ENCODE measurements at places on chromosomes 1 and 21.

GRCh38 chr1:9452516-9453140 is 86.6 kb upstream of the SLC25A33 start:
- no peak for DNase-seq

DNA sequence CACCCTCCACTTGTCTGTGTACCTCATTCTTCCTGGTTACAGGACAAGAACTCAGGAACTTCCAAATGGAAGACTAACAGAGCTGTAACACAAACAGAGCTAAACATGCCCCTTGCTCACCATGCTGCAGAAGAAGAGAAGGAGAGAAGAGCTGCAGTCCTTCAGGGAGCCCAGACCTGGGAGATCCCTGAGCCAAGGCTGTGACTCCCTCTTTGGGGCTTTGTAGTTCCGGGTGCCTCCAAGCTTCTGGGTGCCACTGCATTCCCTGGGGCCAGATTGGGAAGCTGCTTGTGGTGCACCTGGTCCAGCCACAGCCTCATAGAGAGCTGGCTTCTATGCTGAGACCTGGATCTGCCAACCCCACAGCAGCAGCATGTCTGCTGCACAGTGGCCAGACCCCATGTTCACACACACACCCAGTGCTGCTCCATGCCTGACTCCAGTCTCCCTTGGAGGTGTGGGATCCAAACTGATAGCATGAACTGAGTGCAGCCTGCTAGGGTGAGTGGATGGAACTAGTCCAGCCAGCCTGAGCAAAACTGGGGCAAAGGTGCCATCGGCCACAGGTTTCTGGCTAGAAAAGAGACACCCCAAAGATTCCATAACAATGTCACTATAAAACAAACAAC is 263.0 kb upstream of the NRIP1 start:
- DNase-seq: no peak

- no peak for DNase-seq
Measured at GRCh38 chr1:20207546-20207945, 21.2 kb upstream of the PLA2G2C start.

DNA sequence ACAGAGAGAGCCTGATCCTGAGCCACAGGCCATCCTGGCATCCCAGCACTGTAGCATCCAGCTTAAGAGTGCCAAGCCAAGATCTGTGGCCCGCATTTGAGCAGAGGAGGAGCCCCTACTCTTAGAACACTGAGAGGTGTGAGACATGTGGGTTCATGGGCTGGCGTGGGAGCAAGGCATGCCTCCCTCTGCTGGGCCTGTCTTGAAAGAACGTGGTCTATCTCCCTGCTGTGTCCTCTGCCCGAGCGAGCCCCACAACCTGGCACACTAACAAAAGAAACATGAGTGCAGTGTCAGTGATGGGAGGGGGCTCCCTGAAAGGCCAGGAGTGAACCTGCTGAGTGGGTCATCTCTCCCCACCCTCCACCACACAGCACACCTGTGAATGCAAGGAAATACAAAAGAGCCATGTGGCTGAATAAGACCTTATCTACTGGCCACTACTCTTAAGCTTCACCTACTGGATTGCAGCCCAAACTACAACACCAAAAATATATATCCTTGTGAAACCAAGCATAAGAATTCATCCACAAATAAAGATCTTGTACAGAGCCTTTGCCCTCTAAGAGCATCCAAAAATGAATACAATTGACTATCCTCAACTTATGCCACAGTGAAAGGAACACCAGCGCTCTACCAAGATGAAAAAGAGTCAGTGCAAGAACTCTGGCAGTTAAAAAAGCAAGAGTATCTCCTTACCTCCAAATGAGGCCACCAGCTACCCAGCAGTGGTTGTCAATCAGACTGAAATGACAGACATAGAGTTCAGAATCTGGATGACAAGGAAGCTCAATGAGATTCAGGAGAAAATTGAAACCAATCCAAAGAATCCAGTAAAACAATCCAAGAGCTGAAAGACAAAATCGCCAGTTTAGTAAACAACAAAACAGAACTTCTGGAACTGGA is 259.4 kb upstream of the DAB1 start:
- no peak for DNase-seq

DNA sequence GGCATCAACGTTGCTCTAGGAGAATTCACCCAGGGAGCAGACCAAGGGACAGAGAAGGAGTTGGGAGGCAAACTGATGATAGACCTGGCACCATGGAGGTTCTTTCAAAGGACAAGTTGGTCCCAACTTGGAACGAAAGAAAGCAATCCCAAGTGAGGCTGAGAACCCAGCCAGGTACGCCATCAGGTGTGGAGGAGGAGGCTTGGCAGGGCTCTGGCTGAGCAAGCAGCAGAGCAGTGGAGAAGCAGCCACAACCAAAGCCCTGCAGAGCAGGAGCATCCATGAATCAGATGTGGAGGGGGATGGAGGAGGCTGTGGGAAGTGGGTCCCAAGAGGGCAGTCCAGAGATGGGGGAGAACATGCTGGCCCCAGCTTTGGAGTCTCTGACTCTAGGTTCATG is 36.3 kb upstream of the RBM15 start:
- no peak for DNase-seq

- no peak for DNase-seq
Measured at GRCh38 chr1:179714623-179715022, 28.5 kb upstream of the FAM163A start.

DNA sequence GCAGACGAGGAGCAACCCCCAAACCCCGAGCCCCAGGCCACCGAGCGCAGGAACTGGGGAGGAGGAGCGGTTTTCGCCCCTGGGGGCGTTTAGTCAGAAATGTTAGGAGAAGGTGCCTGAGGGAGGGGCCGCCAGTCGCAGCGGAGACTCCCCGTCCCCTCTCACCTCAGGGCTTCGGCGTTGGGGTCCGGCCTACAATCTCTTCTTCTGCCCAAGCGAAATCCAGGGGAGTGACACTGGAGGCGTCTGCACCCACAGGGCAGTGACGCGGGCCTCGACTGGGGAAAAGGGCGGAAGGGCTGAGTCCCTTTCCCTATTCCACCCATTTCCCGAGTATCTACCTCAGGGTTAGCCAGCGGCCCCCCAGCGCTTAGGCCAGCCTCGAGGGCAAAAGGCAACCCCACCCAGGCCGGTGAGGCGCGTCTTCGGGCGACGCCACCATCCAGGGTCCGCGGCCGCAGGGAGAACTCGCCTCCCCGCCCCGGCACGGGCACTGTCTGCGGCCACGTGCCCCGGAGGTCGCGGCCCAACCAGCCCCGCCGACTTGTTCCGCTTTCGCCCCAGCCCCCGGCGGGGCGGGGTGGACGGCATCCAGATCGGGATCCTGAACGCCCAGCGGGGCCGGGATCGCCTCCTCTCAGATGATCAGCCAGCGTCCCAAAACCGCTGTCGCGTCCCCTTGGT is 118.7 kb upstream of the BARHL2 start:
- no peak for DNase-seq

- no peak for DNase-seq
Measured at GRCh38 chr1:165898837-165899236, 71.4 kb downstream of the UCK2 start.

GRCh38 chr1:176717066-176717750 is 254.2 kb downstream of the PAPPA2 start:
- DNase-seq: no peak

- DNase-seq: no peak
Measured at GRCh38 chr1:230820568-230820967, 47.8 kb downstream of the C1orf198 start.

- DNase-seq: no peak
Measured at GRCh38 chr1:184407816-184408510, 21.1 kb downstream of the C1orf21 start.

- no peak for DNase-seq
Measured at GRCh38 chr1:25757151-25757845, 42.7 kb upstream of the SELENON start.

GRCh38 chr1:87800006-87800405 is 471.3 kb downstream of the LMO4 start:
- DNase-seq: no peak

GRCh38 chr1:224253721-224254120 is 70.7 kb downstream of the DEGS1 start:
- DNase-seq: no peak

DNA sequence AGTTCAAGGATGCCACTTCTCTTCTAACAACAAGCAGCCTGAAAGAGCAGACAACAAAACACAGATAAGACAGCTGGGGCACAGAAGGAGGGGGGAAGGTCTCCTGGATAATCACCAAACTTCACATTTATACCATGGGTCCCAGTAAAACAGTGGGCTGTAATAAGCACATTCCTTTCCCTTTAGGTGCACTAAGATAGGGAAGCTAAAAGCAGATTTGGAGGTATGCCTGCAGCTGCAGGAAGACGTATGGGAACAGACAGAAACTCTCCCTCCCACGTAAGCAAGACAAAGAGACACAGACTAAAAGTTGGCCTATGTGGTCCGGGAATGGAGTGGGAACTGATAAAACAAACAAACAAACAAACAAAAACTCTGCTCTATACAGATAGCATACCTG is 612.1 kb downstream of the MRPL39 start:
- DNase-seq: no peak

- DNase-seq: no peak
Measured at GRCh38 chr1:95509989-95510388, 276.0 kb downstream of the RWDD3 start.

DNA sequence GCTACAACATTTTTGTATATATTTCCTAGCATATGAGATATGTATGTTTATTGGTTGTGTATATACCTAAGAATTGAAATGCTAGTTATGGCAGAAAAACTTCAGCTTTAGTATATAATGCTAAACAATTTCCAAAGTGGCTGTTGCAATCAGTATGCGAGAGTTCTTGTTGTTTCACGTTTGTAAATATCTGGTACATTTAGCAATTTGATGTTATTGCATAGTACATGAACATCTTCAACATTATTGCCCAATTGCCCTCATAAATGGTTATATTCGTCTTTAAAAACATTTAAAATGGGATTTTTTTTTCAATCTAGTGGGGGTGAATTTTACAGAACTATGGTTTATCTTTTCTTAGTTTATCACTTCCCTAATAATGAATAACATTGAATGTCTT is 86.2 kb upstream of the HP1BP3 start:
- no peak for DNase-seq

GRCh38 chr1:117150316-117150715 is 28.8 kb upstream of the TRIM45 start:
- DNase-seq: no peak

GRCh38 chr1:78490861-78491450 is at the start of gene PTGFR:
Gene PTGFR, plus strand, starts transcription at chr1:78490974. Its CDS starts 1,770 bp downstream, at chr1:78492744.
- no peak for DNase-seq

DNA sequence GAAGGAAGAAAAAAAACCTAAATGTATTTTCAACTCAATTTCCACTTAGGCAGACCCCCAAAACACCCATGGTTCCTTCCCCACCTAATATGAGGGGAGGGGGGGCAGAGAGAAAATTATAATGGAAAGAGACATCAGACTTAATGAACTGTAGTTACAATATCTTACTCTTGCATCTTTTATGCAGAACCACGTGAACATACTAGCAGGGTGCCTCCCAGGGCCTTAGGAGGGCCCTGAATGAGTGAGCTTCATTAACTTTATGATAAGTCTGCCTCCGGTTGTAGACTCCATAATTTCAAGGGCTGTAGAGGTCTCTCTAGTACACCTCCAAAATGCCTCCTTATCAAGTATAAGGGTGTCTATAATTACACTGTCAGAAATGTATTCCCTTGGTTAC is 11.3 kb upstream of the KIRREL1 start:
- DNase-seq: no peak

GRCh38 chr1:29688471-29689365 is 452.4 kb downstream of the PTPRU start:
- DNase-seq: no peak

GRCh38 chr1:64530969-64531692 is 61.2 kb downstream of the CACHD1 start:
- no peak for DNase-seq

DNA sequence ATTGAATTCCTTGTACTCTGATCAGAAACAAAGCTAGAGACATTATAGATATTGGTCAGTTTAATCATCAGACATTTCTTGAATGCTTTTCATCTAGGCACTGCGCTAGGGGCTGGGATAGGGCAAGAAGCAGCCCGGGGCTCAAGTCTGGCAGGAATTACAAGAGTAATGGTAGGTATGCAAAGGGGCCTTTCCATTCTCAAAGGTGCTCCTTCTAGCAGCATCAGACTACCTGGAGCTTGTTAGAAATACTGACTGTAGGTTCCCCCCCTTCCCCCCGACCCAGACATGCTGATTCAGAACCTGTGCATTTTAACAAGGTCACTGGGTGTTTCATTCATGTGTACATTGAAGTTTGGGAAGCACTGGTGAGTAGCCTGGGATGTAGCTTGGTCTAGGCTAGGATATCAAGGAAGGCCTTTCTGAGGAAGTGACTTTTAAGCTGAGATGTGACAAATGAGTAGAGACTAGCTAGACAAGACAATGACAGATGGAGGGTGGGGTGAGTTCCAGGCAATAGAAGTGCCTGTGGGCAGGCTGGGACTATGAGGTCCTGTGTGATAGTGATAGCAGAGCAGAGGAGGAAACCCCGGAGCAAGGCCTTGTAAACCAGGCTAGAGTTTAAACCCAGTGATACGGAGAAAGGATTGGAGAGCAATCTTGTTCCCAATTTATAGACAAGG is 26.3 kb downstream of the NFASC start:
- DNase-seq: no peak

DNA sequence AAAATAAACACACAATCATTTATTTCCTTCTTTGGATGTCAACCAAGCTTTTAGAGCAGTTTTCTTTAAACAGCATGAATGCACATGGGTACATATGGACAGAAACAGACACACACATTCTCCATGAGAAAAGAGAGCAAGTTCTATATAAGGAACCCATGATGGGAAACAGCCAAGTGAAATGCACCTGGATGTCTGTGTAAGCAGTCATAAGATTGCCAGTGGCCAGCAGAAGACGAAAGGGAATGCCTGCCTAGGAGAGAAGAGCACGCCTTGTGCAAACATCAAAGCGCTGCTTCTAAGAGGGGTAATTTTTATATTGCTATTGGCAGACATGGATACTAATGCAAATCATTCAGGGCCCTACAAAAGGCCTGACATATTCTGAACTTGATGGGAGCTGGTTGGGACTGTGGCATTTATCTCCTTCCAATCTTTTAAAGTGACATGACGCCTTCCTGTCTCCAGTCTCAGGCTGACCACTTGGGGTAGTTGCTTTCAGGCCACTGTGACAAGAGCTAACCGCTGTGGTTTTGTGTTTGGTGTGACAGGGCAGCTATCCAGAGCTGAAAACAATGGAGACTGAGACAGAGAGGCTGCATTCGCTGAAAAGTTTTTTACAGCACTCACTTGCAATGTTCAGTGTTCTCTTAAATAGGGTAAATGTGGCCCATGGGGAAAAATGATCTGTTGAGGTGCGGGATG is 75.0 kb upstream of the DPT start:
- DNase-seq: no peak

DNA sequence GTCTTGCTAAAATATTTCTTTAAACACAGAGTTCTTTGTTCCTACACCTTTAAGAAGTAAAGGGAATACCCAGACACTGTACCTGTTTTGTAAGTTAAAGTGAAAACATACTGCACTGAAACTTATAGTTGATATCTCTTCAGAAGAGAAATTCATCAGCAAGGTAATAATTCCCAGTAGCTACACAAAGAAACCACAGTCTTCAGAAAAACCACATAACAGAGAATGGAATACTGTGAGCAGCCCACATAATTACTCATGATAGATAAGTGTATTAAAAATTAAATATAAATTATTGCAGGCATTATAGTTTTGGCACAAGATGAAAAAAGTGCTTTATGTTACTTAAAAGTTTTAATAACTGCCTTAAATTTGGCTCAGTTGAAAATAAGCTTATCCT is 276.6 kb downstream of the SETD4 start:
- DNase-seq: no peak

GRCh38 chr1:233704170-233704897 is 90.4 kb downstream of the KCNK1 start:
- DNase-seq: no peak

- DNase-seq: no peak
Measured at GRCh38 chr1:149993764-149994163, 16.8 kb downstream of the OTUD7B start.
